ENCODE measurements at places on chromosomes 11 and 22. TPM values are rescaled to one million over a fixed set of nuclear protein-coding genes. Genes with fewer than 3 reads are reported as not detected.

DNA sequence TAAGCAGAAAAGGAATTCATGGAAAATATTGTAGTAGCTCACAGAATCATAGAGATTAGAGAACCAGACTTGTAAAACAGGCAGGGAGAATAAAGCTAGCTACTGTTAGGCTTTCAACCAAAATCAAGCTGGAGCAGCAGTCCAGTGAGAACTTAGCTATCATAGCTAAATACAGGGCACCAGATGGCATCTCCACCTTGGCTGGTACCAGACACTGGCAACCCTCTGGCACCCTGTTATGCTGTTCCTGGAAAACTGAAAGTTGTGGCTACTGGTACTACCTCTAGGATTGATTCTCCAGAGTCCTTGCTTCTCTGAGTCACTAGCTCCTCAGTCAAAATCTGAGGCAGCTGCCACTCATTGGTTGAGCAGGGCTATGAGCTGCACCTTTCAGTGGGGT lies 6.0 kb upstream of the DRD2 start:
- DNase-seq = no peak

DNA sequence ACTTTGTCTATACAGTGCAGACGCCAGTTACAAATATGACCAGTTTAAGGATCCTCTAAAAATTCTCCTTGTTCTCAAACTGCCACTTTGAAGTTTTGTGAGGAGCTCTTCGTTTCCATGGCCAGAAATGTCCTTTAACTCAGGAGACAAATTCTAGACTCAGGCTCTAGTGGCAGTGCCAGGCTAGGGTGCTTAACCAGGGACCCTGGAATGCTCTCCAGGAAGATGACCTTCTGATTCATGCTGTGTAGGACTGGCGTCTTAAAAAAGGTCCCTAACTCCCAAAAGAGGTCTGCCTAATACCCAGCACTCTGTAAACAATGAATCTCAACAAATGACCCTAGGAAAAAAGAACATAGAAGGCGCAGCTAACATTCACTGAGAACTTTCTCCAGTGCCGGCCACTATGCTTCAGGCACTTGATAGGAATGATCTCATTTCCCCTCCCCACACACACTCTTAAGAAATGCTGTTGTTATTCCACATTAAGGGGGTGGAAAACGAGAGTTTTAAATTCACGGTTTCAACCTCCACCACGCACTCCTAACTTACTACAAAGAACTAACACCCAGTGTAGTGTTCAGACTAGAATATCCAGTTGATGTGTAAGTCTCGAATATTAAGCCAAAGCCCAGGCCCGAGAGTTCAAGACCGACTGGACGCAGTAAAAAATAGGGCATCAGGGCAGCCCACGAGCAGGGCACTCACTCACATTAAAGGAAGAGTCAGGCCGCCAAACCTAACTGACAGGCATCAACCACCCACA lies 747 bp downstream of the NXF1 start:
- peak; percentile 23 for DNase-seq

DNA sequence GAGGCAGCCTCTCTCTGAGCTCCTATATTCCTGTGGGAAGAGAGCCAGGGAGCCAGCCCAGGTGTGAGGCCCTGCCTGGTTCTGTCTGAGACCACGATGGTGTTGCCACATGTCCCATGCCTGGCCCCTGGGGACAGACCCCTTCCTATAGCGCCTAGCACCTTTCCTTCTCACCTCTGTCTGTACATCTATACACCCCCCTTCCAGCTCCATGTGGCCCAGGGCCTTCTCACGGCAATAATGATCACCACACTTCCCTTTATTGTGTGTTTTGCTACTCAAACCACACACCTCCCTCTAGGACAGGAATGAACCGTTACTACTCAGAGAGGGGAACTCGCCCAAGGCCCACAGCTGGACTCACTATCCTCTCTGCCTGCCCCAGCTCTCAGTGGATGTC lies 12.8 kb downstream of the CD82 start:
- DNase-seq = no peak

- DNase-seq = no peak
Measured at GRCh38 chr22:17862646-17863181, 88.4 kb upstream of the BID start.

DNA sequence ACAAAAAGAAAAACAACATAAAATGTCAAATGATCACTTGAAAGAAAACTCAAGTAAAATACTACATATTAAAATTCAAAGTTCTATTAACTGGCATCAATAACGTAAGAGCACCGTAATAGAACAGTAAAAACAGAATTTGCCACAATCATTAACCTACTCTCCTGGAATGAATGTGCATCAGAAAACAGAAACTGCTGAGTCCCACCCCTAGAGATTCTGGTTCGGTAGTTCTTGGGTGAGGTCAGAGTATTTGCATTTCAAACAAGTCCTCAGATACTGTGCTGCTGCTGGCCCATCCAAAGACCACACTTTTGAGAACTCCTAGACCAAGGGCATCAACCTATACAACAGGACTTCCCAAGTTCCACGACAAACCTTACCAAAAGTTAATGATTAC lies 23.5 kb downstream of the PITPNB start:
- DNase-seq = no peak

GRCh38 chr11:12051287-12051662 lies 42.8 kb upstream of the DKK3 start:
- no peak for DNase-seq

GRCh38 chr11:43925932-43926505 lies 16.4 kb upstream of the C11orf96 start:
- no peak for DNase-seq

DNA sequence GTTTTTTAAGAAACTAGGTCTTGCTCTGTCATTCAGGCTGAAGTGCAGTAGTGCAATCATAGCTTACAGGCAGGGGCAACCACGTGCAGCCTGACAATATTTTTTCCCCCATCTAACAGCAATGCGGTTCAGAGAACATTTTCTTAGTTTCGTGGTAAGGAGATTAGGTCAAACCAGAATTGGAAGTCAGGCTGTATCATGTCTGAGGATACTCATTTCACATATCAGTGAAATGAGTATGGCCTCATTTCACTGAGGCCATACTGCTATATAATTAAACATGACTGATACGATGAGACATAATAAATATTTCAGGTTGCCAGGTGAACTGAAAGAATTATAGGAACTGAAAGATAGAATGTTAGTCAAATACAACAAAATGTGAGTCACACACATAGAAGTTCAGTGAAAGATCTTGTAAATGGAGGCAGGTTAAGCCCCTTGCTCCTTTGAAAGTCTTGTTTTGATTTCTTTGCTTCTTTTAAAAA lies 32.5 kb upstream of the IZUMO1R start:
- no peak for DNase-seq

- DNase-seq = no peak
Measured at GRCh38 chr11:6658647-6659046, 3.0 kb upstream of the DCHS1 start.

- DNase-seq = no peak
Measured at GRCh38 chr22:35115515-35115914, 49.6 kb downstream of the ISX start.

GRCh38 chr22:49999063-49999945 lies 13.3 kb downstream of the IL17REL start:
- DNase-seq = no peak

- no peak for DNase-seq
Measured at GRCh38 chr11:30025396-30026139, 8.7 kb upstream of the KCNA4 start.

GRCh38 chr11:8610532-8611116 lies 16.6 kb upstream of the STK33 start:
- DNase-seq = no peak

- no peak for DNase-seq
Measured at GRCh38 chr11:37999171-37999570, 1401.1 kb upstream of the RAG2 start.

GRCh38 chr11:64844330-64845128 lies at the start of gene CDC42BPG:
Gene CDC42BPG, minus strand, starts transcription at chr11:64844653. Its CDS starts 84 bp downstream, at chr11:64844569.
- DNase-seq = no peak

GRCh38 chr11:100467821-100468508 lies 219.1 kb upstream of the ARHGAP42 start:
- peak; percentile 5 for DNase-seq

- peak; percentile 27 for DNase-seq
Measured at GRCh38 chr11:122375687-122376399, 259.8 kb upstream of the BLID start.

DNA sequence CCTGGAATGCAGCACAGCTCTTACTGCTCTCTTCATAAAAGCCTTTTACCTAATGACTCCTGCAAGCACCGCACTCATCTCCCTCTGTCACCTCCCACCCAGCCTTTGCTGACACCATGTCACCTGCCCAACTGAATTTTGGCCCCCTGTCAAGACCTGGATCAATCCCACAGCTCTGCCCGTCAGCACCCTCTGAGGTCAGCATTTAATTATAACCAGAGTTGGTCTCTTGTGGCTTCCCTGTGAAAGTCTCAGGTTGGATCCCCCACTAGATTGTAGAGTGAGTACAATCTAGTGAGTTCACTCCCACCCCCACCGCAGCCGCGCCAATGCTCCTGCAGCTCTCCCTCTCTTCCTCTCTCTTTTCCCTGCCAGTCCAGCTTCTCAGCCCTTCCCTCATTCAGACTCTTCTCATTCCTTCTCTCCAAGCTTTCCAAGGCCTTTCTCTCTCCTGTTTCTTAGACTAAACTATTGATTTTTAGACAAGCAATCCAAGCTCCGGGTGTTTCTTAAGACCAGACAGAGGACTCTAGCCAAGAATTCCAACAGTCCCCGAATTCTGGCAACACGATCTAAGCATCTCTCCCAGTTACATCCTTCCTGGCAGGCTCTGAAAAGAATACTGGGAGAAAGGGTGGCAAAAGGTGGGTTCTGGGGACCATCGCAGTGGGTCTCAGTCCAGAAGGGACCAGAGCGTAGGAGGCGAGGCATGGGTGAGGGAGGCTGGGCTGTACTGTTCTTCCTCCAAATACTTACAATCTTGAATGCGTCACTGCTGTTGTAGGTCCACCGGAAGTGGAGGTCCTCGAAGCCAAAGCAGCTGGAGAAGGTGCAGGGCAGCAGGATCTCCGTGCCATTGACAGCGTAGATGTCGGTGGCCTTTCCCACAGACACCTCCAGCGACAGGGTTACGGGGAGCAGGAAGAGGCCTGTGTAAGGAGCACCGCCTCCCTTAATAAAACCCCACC lies 8.0 kb downstream of the SCN4B start:
- DNase-seq = no peak

Gene C11orf91
- not detected for total RNA-seq

Gene IGSF22
- not detected for total RNA-seq

Gene ASPHD2
- 4.5 TPM for total RNA-seq

Gene MS4A12
- not detected for total RNA-seq

Gene IL18
- 68.3 TPM for total RNA-seq

Gene PRSS23
- 229 TPM for total RNA-seq

Data from A172 (cell line).